ENCODE measurements at places on chromosomes 6 and 20.

DNA sequence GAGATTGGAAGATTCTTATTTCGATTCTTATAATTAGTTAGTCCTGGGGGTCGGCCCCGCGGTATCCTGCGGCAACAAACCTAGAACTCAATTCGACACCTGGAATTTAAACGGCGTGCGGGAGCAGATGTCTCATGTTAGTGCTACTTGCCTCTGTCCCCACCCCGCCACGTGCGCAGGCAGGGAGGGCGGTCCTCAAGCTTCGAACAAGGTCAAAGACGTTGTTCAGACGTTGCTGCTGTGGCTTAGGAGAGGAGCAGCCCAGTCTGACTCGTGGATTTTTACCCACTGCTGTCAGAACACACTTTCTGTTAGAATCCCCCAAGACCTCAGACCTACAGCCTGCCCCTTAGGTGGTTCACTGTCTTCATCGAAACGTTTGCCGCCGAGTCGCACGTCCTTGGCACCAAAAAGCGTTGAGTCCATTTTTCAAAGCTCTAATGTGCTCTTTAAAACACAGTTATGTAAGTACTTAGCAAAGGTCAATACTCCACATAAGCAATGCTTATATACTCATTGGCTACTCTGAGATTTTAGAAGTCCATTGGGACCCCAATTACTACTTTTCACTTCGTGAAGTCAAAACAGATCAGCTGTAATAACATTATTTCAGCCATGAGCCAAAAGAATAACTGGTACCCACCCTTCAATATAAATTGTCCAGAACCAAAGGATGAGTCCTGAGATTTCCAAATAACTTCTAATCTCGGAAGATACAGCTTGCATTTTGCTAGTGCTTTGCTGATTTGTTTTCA, 2.7 kb upstream of the C6orf62 start:
- DNase-seq: no peak

GRCh38 chr6:91781946-91782345, 1195.1 kb upstream of the MAP3K7 start:
- DNase-seq: no peak

DNA sequence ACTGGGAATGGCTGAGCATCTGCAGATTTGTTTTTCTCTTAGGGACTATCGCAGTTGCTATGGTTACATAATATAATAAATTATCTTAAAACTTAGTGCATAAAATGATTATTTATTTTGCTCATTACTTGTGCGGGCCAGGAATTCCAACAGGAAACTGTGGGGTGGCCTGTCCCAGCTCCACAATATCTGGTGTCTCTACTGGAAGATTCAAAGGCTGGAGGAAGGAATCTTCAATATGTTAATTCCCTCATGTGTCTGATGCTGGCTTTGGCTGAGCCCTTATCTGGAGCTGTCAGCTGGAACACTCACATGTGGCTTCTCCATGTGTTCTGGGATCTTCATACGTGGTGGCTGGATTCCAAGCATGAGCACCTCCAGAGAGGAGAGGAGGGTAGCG, 23.9 kb upstream of the B3GAT2 start:
- no peak for DNase-seq

- no peak for DNase-seq
These were observed 7.6 kb downstream of the CDKN1A start for GRCh38 chr6:36685926-36686667.

GRCh38 chr20:51930775-51931174, 128.5 kb upstream of the SALL4 start:
- peak; percentile 15 for DNase-seq

DNA sequence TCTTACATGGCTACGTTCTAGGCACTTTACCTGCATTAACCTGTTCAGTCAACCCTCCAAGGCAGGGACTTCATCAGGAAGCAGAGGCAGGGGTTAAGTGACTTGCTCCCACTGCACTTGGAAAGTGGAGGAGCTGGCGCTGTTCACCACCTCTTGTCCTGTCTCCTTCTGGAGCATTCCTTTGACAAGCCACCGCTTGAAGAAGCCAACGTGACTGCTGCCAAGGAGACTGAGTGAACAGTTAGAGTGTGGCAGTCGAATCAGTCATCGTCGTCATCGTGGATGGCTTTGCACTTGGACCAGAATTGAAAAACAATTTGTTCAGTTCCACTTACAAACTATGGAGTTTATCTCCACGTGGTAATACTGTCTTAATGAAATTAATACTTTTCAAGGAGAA, 60.9 kb downstream of the TULP4 start:
- no peak for DNase-seq

GRCh38 chr6:14079433-14079832, 38.1 kb upstream of the CD83 start:
- no peak for DNase-seq

DNA sequence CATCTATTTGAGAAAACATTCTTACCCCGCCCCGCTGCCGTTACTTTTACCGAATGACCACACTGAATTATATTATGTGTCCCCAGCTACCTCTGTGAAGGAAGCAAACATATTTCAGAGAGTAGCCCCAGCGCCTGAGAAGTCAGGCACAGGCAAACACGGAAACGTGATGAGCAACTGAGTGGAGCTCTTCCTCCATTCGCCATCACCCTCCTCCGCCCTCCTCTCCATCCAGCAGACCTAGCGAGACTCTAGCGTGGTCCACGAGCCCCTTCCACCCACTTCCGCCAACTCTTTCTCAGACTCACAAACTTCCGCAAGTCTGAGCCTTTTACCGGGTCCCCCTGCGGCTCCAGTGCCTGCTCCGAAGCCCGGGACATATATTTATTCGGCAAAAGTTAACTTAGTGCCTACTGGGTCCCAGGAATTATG, 582 bp downstream of the SNRPB start:
- no peak for DNase-seq

Measured in SW 1271 (cell line).